ENCODE measurements at places on chromosomes 1 and 21.

DNA sequence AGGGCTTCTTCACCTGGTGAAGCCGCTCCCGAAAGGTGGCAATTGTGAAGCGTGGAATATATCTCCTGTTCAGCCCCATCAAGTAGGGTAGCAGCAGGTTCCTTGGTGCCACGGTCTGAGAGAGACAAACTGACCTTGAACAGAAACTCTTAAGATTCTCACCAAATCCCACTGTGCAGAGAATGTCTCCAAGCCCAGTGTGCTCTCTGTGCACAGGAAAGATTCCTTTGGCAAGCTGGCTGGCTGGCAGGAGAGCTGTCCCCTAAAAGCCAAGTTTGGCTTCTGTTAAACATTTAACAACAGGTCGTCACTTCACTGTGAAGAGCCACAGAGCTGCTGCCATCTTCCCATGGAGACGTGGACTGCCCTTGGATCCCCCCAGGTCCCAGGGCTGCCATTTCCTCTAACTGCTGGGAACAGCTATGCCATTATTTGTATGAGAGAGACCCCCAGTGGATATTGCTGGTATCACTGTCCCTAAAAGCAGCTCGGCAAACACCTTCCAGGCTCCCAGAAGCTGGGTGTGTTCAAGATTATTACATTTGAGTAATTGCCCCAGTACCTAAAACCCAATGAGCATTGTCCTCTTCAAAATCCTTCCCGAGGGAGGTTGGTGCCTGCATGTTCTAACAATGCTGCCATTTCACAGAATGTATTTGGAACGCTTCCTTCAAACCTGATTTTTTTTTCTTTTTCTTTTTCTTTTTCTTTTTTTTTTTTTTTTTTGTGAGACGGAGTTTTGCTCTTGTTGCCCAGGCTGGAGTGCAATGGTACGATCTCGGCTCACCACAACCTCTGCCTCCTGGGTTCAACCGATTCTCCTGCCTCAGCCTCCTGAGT is 71.8 kb downstream of the CD58 start:
- peak; percentile 72 for DNase-seq

DNA sequence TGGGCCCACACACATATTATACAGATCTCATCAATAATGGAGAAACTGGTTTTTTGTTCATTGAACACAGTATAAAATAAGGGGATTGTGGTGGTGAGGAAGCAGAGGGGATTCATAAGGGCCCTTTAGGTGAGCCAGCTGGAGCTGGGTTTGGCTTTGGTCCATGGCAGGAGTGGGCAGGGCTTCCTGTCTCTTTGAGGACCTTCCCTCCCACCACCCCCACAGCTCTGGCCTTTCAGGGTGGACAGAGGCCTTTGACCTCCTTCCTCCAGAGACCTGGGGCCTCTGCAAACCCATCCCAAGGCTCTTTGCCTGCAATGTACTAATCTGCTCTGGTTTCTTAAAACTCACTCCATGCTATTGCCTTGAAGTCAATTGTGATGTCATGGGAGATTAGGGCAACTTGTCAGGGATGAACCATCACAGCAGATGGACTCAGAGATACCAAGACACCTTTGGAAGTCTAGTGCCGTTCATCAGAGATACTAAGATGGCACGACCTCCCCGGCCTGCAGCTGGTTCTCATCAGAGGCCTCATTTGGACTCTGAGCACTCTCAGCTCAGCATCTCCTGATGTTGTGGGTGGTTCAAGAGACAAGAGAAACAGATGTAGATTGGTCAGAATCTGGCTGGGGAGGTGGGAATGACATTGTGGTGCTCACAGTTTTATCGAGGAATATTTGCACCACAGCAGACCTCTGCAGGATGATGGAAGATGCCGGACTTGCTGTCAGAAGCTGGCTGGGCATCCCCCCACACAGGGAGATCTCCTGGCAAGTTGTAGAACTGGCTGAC is 37.9 kb downstream of the LHX4 start:
- DNase-seq = no peak

DNA sequence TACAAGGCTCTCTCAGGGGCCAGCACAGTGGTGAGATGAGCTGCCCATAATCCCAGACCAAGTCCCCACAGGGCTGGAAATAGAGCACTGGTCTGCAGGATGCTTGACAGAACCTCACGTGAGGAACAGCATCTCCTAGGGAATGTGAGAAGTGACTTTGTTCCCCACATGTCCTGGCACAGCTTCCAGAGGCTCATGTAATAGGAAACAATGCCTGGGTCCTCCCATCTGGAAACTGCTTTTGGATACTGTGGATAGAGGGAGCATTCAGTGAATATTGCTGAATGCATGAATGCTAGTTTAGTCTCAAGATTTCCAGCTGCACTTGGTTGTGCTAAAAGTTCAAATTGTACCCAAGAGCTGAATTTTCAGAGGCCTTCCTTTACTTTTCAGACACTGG is 146.2 kb downstream of the TNR start:
- DNase-seq = no peak

- no peak for DNase-seq
Measured at GRCh38 chr21:45623436-45623835, 20.1 kb upstream of the PCBP3 start.

DNA sequence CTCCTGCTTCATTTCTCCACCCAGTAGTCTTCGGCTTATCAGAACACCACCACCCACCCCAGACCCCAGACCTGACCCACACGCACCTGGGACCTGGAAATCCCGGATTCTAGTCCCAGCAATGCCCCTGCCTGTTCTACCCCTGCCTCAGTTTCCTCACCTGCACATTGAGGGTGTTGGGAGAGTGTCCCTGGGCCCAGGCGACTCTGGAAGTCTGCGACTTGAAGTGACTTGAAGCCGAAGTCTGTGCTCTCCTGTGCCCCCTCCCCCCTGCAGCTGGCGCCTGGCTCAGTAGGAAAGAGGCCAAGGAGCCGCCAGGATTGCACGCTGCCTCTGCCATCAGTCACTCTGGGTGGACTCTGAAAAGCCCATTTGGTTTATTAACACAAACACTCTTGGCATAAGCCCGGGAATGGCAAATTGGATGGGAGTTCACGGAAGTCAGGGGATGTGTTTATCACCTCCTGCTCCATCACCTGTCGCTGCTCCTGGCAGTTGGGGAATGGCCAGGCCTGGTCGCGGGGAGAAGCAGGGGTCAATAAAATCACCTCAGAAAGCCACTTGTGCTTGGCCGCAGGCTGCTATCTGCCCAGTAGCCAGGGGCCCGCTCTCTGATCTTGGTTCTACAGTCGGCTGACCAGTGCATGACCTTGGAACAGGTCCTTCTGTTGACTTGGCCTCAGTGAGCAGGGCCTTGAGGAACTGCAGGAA is 132.7 kb downstream of the ACTL8 start:
- no peak for DNase-seq

- no peak for DNase-seq
Measured at GRCh38 chr1:244329591-244330317, 122.0 kb downstream of the ADSS2 start.

- DNase-seq = no peak
Measured at GRCh38 chr1:21497466-21498061, 11.7 kb upstream of the ALPL start.

- no peak for DNase-seq
Measured at GRCh38 chr1:207397525-207397926, 56.6 kb upstream of the CR2 start.
